Stimulated activated CD8-positive, alpha-beta memory T cell treated with anti-CD3 and anti-CD28 coated beads, Interleukin-7, amount 100 ng/mL, for 24 hours (primary cell): ENCODE measurements at places on chromosomes 13 and 19.

DNA sequence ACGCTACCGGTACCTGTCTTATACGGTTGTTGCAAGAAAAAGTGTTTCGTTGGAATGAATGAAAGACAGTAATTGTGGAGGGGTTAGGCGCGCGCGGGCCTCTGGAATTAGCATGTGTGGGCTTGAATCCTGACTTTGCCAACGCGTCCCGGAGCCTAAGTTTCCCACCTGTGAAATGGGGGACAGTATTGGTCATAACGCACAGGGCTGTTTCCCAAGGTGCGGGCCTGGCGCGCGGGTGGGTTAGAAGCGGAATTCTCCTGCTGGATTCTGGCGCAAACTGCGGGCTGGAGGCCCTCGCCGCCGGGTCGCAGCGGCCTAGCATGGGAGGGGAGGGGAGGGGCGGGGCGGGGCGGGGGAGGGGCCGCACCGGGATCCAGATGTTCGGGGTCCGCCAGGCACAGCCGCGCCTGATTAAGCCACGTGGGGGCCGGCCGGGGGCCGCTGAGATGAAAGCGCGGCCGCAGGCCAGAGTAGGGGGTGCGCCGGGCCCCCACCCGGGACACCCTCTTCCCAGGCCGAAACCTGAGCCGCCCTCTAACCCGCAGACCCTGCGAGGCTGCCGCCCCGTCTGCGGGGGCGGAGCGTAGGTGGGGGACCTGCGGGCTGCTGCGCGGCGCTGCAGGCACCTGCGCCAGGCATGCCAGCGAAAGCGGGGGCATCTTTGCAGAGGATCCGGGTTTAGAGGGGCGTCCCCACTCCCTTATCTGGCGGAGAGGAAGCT, 1.2 kb upstream of the TMEM59L start:
- no peak for DNase-seq

DNA sequence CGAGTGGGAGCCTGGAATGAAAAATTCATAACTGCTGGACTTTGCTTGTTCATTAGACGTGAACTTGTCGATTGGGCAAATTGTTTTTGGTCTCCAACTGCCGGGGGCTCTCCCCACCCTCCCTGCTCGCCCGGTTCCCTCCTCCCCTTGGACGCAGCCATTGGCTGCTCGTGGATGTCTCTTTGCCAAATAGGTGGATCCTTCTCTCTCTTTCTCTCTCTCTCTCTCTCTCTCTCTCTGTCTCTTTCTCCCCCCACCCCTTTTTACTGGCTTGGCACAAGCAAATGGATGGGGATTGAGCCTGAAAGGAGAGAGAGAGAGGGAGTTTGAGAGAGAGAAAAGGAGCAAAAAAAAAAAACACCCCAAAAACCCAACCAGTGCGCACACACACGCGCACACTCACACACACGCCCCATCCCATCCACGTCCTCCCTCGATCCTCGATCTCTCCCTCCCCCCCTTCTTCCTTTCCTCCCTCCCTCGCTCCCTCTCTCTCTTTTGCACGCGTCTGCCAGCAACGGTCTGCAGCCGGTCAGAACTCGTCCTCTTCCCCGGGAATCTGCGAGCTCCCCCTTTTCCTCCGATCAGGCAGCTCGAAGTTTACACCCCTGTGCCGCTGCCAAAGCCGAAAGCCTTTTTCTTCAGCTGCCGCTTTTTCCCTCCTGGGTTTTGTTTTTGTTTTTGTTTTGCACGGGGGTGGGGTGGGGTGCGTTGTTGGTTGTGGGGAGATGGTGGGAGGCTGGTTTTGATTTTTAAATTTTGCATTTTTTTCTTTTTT, 27.8 kb downstream of the NFIX start:
- no peak for DNase-seq

GRCh38 chr13:21966014-21966413, 295.1 kb downstream of the FGF9 start:
- DNase-seq: no peak

GRCh38 chr19:45179892-45180370, 1.3 kb downstream of the BLOC1S3 start:
- no peak for DNase-seq
